ENCODE measurements at places on chromosomes 4 and X. TPM values are rescaled to one million over a fixed set of nuclear protein-coding genes. Genes with fewer than 3 reads are reported as not detected.

LINC00632 gene
- 69.9 TPM for polyA plus RNA-seq

GABRG1 gene
- not detected for polyA plus RNA-seq

CLDN22 gene
- polyA plus RNA-seq = not detected

NDNF gene
- not detected for polyA plus RNA-seq

IDUA gene
- polyA plus RNA-seq = 3.9 TPM

GYPE gene
- polyA plus RNA-seq = 1.6 TPM

DNA sequence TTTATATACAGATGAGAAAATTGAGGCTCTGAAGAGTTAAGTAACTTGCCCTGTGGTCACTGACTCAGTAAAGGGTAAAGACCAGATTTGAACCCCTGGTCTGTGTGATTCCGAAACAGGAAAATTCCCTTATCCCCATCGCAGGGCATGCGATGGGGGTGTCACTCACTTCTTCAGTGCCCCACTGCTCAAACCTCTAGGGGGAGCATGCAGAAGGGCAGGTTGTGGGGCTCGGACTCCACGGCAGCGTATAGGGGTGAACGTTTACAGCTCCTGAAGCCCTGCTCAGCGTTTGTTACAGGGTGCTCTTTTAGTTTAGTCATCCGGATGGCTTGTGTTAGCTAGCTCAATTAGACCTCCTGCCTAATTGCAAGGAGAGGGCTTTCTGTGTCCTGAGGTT is 3.7 kb upstream of the EXOC1 start:
- DNase-seq = no peak

DNA sequence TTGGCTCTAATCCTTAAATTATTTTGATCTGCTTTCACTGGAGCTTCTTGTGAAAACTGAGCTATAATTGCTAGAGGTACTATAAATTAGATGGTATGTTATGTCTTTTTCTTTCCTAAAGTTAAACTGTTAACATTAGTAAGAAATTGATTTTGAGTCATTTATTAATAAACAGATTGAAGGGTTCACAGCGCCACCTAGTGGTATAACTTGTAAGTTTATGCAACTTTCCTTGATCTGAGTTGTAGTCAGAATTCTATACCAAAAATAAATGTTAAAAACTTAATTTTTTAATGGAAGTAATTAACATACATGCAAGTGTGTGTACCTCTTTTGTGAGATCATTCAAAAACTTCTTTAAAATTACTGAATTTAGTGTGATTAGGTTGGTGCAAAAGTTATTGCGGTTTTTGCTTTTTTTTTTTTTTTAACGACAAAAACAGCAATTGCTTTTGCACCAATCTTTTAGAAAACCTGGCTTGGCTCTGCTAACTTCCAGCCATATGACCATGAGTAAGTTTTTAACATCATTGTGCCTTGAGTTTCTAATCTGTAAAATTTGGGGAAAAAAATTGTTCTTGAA is 151.5 kb downstream of the CENPC start:
- DNase-seq = peak; percentile 16

- no peak for DNase-seq
These were observed 2.4 kb downstream of the CORIN start for GRCh38 chr4:47835494-47835893.

DNA sequence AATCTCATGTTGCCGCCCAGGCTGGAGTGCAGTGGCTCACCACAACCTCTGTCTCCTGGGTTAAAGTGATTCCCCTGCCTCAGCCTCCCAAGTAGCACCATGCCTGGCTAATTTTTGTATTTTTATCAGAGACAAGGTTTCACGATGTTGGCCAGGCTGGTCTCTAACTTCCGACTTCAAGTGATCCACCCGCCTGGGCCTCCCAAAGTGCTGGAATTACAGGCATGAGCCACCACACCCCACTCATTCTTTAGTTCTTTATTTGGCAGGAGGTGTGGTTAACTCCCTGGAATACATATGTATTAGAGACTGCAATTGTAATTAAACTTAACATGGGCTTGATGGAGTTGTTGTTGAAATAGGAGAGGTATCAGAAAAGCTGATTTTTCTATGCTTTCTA is 1396.9 kb upstream of the IGFBP7 start:
- no peak for DNase-seq

DNA sequence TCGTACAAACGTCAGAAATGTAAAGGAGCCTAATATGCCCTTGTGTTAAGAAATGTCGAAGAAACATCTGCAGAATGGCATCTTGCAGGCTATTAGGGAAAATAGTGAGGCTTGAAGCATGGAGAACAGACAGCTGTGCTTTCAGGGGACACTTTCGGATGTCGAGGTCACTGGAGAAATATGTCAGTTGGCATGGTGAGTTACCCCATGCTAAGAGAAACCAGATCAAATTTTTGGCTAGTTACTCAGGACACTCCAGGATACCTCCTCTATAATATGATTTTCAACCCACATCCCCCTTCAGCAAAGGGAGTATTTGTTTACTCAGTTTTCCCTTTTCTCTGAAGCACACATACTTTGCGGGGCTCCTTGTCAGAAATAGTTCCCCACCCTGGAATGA is 171.4 kb downstream of the GPC3 start:
- DNase-seq = no peak

GRCh38 chrX:149937871-149938426 is 342 bp downstream of the EOLA2 start:
- no peak for DNase-seq

GRCh38 chr4:169976951-169977350 is 49.2 kb downstream of the MFAP3L start:
- no peak for DNase-seq

DNA sequence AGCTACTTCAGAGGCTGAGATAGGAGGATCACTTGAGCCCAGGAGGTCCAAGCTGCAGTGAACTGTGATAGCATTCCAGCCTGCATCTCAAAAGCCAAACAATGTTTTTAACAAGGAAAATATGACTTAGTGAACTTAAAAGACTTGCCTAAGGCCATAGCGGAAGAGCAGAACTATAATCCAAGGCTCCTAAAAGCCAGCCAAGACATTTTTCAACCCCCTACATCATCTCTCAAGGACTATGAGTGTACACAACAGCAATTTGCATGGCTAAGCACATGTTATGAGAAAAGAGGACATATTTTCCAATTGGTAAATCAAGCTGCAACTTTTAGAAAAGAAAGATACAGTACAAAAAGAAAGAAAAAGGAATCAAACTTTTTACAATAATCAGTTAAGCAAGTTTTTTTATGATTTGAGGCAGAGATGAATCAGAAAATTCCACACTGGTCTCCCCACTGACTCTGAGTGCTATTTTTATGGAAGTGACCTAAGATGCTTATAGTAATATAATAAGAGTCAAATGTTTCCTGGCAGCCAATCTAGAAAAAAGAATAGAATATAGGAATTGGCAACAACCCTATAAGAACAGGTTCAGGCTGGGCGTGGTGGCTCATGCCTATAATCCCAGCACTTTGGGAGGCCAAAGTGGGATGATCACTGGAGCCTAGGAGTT is 9.8 kb upstream of the ACOT9 start:
- DNase-seq = no peak

DNA sequence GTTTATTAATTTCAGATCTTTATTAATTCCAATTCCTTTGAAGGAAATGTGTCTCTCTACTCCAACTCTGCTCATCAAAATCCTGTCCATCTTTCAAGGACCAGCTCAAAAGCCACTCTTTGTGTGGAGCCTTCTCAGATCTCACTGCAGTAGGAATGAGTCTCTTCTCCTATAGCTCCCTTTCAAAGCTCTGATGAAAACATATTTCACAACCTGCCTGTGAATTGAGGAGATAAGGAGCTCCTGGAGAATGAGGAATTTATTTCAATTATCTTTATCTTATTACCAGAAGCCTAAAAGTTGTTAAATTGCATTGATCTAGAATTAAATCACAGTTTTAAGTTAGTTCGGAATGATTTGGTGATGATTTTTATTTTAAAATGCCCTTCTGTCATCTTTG is 92.6 kb upstream of the TRPC3 start:
- DNase-seq = no peak

- DNase-seq = no peak
These were observed 48.2 kb downstream of the TMEM156 start for GRCh38 chr4:38983787-38984598.

GRCh38 chr4:157992038-157992705 is 180.7 kb downstream of the GASK1B start:
- peak; percentile 54 for DNase-seq

GRCh38 chr4:173317004-173317403 is 17.2 kb downstream of the HMGB2 start:
- DNase-seq = no peak

DNA sequence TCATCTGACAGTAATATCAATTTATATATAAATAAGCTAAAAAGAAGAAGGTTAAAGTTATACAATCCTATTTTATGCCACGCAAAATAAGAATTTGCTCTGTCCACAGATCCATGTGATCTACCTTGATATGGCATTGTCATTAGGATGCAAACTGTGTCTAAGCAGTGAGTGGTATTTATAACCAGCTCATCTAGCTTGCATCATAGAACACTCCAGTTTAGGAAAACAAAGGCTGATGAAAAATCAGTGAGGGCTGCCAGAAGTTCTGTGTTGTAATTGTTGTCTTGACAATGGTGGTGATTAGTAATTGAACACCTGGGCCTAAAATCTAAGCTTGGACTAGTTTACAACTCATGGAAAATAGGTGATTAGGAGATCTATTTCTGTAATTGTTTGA is 111.0 kb downstream of the CPE start:
- no peak for DNase-seq

DNA sequence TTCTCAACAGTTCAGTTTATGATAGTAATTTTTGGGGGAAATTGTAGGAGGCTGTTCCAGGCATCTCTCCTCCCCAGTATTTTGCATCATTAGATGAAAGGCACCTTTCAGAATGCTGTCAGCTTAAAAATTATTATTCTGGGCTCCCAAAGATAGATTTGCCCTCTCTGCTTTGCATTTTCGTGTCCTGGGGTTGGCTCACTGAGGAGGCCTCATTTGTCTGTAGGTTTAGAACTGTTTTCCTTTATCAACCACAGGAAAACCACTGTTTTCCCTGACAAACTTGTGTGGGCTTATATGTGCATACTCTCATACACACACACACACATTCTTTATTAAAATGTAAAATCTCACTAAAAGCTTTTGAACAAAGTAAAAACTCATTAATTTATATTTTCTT is 197.2 kb upstream of the VCX3A start:
- DNase-seq = no peak

DNA sequence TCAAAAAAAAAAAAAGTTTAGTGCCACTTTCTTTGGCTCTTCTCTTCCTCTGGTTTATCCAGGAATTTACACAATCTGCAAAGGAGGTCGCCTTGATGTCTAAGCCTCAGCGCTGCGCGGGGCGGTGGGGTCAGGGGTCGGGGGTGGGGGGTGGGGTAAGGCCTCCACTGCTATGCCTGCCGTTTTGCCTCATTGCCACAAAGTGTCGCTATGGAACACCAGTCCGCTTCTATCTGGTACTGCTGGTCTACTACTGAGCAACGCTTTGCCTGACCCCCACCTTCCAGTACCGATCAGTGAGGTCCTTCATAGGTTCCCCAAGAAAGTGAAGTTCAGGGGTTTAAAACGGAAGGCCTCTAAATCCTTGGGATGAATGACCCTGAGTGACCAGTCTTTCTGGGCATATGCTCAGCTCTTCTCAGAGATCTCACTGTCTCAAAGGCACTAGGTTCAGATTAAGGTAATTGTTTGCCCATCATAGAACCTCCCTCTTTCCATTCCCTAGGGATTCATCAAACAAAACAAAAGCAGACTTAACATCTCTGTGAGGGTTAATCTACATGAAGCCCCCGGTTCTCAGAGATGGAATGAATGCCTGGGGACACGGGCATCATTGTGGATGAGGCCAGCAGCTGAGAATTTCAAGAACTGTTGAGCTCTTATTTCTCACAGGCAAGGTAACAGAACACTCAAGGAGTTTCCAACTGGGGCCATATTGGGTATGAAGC is 16.9 kb upstream of the TSR2 start:
- no peak for DNase-seq

- DNase-seq = no peak
These were observed 140.9 kb upstream of the ATP6AP2 start for GRCh38 chrX:40439625-40440532.

DNA sequence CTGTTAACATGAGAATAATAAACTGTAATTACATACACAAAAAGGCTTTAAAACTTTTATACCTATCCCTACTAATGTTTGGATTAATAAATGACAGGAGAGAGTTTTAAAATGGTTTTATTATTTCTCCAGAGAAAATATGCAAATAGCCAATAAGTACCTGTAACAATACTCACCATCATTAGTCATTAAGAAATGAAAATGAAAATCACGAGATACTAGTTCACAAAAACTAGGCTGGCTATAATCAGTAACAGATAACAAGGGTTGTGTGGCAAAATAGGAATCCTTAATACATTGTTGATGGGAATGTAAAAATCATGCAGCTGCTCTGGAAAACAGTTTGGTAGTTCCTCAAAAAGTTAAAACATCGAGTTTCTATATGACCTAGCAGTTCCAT is 25.2 kb upstream of the AP1AR start:
- DNase-seq = no peak

- no peak for DNase-seq
These were observed 22.5 kb downstream of the DMD start for GRCh38 chrX:33188881-33189280.

DNA sequence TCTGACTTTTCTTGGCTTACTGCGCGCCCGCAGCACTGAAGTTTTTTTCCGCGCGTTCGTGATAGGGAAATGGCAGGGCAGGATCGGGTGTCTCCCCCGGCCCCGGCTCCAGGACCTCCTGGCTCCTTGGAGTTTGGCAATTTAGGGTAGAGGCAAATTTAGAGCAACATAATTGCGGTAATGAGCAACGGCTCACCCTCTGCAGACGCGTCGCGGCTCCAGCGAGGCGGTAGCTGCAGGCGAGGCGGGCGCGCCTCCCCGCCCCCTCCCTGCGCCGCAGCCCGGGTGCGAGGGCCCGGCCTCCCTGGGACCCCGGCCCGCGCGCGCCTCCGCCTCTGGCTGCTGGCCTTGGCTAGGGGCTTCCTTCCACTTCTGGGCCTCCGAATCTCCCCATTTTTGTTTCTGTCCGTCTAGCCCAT is 6.2 kb downstream of the MSX1 start:
- no peak for DNase-seq

DNA sequence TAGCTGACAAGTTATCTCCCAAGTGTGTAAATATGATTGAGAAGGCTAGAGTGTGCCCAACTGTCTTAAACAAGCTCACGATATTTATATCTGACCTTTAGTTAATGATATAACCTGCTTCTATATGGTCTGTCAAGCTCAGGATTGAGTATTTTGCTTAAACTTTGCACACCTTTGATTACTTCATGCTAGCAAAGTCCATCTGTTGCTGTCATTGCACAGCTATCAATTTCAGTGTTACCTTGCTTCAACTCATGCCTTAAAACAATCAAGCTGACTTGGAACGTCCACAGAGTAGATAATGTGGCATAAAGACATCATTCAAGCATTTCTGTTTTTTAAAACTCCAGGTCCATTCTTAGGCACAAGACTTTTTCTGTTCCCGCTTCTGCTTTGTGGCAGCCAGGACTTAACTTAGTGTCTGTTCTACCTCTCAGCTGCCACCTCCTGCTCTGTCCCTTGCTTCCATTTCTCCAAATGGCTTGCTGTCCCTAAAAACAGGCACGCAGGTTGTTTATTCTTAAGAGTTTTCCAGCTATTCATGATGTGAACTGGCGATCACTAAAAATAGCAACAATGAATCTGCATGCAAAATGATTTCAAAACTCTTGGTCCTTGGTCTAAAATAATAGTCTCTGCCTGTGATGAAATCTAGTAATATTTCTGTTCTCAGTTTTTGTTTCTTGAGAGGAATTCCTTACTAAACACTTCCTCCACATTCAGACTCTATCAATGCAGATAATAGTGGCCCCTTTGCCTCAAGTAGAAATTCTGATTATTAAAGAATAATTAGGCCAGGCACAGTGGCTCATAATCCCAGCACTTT is 16.3 kb upstream of the NEIL3 start:
- DNase-seq = no peak

All from AG04450 (cell line).